ENCODE measurements at places on chromosomes 4 and X.

GRCh38 chrX:46918434-46918833 lies 6.2 kb downstream of the JADE3 start:
- no peaks in the 10 kb centered on the region for H3K27me3 ChIP-seq
- H3K4me1 ChIP-seq: no peaks in the 10 kb centered on the region
- DNase-seq: no peak
- no peaks in the 10 kb centered on the region for H3K36me3 ChIP-seq
- no peak overlapping the region for H3K4me3 ChIP-seq

- H3K27ac ChIP-seq: no peak overlapping the region
- no peaks in the 10 kb centered on the region for H3K27me3 ChIP-seq
- no peak overlapping the region for H3K4me3 ChIP-seq
- H3K4me1 ChIP-seq: no peaks in the 10 kb centered on the region
- no peak for DNase-seq
Observed at GRCh38 chr4:37542706-37543105, 143.5 kb downstream of the RELL1 start.

GRCh38 chr4:21002976-21003375 lies 302.7 kb downstream of the PACRGL start:
- H3K4me3 ChIP-seq: no peak overlapping the region
- H3K4me1 ChIP-seq: no peaks in the 10 kb centered on the region
- H3K27ac ChIP-seq: no peak overlapping the region
- H3K27me3 ChIP-seq: no peaks in the 10 kb centered on the region

DNA sequence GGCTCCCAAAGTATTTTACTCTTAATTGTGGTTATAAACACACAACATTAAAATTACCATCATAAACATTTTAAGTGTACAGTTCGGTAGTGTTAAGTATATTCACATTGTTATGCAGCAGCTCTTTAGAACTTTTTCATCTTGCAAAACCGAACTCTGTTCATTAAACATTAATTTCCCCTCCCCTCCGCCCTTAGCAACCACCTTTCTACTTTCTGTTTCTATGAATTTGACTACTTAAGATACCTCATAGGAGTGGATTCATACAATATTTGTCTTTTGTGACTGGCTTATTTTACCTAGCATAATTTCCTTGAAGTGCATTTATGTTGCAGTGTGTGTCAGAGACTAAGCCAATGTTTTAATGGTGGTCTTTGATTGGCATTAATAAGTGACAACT lies 32.6 kb downstream of the IL13RA1 start:
- H3K36me3 ChIP-seq: no peaks in the 10 kb centered on the region
- H3K27ac ChIP-seq: no peak overlapping the region
- no peaks in the 10 kb centered on the region for H3K4me1 ChIP-seq

- H3K27ac ChIP-seq: no peak overlapping the region
- H3K4me3 ChIP-seq: no peak overlapping the region
- H3K36me3 ChIP-seq: no peaks in the 10 kb centered on the region
- DNase-seq: no peak
- H3K27me3 ChIP-seq: no peaks in the 10 kb centered on the region
Observed at GRCh38 chrX:25544641-25545040, 528.9 kb upstream of the ARX start.

- no peak overlapping the region for H3K4me3 ChIP-seq
- no peak overlapping the region for H3K27ac ChIP-seq
- H3K4me1 ChIP-seq: peaks cover 29% of the 10 kb centered on the region
- DNase-seq: no peak
- H3K27me3 ChIP-seq: no peaks in the 10 kb centered on the region
Observed at GRCh38 chr4:105634402-105635080, 73.9 kb downstream of the INTS12 start.

GRCh38 chrX:151543706-151544105 lies 19.8 kb upstream of the PASD1 start:
- H3K36me3 ChIP-seq: no peaks in the 10 kb centered on the region
- DNase-seq: no peak
- no peak overlapping the region for H3K27ac ChIP-seq
- H3K4me3 ChIP-seq: no peak overlapping the region

- H3K27ac ChIP-seq: peak overlapping the region; percentile 62
- H3K27me3 ChIP-seq: no peaks in the 10 kb centered on the region
- no peaks in the 10 kb centered on the region for H3K36me3 ChIP-seq
- H3K4me1 ChIP-seq: peaks cover 8% of the 10 kb centered on the region
- DNase-seq: no peak
Observed at GRCh38 chr4:69054578-69055200, 41.6 kb upstream of the UGT2B7 start.

- H3K36me3 ChIP-seq: no peaks in the 10 kb centered on the region
- no peak for DNase-seq
- no peak overlapping the region for H3K27ac ChIP-seq
Observed at GRCh38 chr4:87033902-87034301, 99.1 kb downstream of the AFF1 start.

DNA sequence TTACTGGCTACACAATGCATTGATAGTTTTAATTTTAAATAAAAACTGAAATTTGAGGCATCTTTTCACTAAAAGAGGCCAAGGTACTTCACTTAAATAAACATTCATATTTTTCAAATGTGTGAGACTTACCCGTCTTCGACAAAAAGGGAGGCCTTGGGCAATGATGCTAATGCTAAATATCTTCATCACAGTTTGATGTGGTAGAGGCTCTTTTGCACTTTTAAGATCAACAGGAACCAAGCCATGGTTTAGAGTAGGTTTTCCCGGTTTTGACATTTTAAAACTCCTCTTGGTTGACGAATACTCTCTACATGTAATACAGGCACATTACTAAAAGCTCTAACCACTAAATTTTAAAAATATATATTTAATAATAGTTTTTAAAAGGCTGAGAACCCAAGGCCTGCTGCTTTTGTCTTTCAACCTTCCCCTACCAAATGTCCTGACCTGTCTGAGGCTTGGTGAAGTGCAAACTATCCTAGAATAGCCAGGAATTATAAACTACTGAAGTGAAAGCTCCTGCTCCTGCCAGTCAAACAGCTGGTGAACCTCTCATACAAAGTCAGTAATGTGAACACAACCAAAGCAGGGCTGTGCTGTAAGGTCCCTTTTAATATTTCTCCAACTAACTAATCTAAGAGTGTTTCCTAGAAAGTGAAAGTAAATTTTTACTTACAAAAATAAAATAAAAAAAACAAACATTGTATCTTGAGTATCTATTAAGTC lies 153.7 kb downstream of the FBXW7 start:
- no peak for DNase-seq
- H3K4me3 ChIP-seq: no peak overlapping the region
- no peaks in the 10 kb centered on the region for H3K36me3 ChIP-seq
- peaks cover 14% of the 10 kb centered on the region for H3K4me1 ChIP-seq
- H3K27ac ChIP-seq: no peak overlapping the region

- H3K27ac ChIP-seq: no peak overlapping the region
- H3K4me1 ChIP-seq: no peaks in the 10 kb centered on the region
- H3K36me3 ChIP-seq: no peaks in the 10 kb centered on the region
- H3K4me3 ChIP-seq: no peak overlapping the region
Observed at GRCh38 chr4:21848021-21848420, 100.6 kb downstream of the KCNIP4 start.

GRCh38 chr4:78667325-78667724 lies 108.8 kb upstream of the BMP2K start:
- H3K4me3 ChIP-seq: no peak overlapping the region
- no peaks in the 10 kb centered on the region for H3K36me3 ChIP-seq
- DNase-seq: no peak
- no peaks in the 10 kb centered on the region for H3K4me1 ChIP-seq

DNA sequence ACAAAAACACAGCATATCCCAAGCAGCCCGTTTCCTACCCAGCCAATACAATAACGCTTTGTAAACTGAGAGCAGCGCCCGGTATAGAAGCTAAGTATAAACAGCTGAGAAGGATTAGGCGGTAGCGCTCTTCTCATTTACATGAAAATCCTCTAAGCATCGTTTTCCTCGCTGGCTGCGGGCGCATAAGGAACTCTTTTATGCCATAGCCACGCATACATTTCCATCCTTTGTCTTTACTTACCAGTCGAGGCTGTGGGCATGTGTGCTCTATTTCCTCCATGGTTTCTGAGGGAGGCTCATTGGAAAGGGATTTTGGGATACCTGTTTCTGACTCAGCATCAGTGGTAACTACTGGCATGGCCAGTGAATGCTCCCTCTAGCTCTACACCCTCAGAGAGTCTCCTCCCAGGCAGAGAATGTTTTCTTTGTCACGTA lies 383 bp downstream of the PCYT1B start:
- H3K36me3 ChIP-seq: no peaks in the 10 kb centered on the region
- no peak for DNase-seq
- H3K27ac ChIP-seq: no peak overlapping the region
- H3K4me3 ChIP-seq: no peak overlapping the region
